ENCODE measurements at places on chromosomes 1 and 21.

DNA sequence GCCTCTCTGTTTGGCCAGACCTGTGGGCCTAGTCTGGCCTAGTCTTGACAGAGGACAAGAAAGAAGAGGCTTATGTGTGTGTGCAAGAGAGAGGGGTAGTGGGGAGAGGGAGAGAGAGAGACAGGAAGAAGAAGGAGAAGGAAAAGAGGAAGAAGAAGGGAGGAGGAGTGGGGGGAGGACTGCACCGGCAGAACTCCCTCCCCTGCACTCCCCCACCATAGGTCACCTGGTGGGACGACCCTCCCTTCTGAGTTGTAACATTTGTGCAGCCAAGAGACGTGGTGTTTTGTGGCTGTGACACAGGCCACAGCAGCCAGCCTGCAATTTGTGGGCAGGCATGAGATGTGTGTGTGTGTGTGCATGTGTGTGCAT is 4.3 kb downstream of the INAVA start:
- DNase-seq: no peak

DNA sequence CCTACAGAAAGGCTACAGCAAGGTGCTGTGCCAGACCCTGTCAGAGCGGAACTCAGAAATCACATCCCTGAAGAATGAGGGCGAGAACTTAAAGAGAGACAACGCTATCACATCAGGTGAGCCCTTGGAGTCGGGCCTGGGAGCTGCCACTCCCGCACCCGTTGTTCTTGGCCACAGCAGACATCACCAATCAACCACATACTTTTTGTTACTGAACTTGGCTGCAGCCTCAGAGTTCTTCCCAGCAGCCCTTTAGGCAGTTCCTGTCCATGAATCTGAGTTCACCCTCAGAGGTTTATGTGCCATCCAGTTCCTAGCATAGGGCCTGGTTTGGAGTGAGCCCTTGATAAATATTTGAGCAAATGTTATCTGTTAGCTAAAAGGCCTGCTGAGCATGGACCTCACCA is 61.6 kb downstream of the FHAD1 start:
- DNase-seq: peak; percentile 28

DNA sequence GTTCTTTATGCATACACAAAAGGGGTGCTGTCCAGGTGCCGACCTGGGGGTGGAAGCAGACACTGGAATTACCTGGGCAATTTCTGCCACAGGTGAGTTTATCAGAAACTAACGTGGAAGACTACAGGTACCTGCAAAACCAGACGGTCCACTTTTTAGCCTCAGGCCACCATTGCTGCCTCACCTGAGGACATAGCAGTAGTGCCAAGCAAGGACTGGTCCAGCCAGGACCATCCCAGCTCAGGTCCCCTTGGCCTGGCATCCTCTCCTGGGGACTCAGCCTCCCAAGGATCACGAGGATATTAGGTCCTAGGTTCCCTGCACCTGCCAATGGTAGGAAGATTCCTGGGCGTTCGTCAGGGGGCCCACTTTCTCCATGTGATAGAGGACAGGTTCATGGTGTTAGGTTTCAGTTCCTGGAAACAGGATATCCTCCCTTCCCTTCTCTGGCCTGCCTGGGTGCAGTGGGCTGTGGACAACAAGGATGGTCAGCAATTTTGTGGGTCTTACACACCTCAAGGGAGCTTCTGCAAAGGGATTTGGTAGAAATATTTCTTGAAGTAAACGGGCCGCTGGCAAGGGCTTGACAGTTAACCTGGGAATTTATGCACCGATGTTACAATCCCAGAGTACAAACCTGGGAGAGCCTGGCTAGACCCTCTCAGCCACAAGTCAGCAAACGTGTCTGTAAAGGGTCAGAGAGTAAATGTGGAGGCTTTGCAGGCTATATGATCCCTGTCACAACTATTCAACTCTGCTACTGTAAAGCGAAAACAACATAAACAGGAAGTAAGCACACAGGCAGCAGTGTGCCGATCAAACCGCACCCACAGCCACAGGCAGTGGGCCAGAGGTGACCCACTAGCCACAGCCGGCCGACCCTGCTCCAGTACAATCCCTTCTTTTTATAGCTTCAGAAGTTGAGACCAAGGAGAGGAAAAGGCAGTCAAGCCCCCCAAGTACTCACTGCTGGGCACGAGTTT is 71.4 kb upstream of the RAB4A start:
- peak; percentile 72 for DNase-seq

DNA sequence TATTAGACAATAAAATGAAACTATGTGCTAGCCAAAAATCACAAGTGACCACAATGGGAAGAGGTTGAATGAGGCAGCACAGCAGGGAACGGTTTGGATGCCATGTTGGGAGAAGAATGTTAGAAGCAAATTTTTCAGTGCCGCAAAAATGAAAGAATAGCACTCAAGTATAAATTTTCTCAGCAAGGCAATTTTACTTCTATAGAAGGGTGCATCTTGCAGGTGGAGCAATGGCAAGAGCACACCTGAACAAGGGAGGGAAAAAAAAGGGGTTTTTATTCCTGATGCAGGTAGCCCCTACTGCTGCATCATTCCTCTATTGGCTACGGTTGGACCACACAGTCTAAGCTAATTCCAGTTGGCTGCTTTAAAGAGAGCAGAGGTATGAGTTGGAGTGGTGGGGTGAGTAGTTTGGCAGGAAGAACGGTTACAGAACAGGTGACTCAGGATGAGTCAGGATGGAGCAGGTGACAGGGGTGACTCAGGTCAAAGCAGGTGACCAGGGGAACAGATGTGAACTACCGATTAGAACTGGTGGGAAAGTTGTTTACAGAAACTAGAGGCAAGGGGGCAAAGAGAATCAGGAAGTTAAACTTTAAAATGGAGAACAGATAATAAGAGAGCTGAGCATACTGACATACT is 301.1 kb upstream of the NRIP1 start:
- no peak for DNase-seq

DNA sequence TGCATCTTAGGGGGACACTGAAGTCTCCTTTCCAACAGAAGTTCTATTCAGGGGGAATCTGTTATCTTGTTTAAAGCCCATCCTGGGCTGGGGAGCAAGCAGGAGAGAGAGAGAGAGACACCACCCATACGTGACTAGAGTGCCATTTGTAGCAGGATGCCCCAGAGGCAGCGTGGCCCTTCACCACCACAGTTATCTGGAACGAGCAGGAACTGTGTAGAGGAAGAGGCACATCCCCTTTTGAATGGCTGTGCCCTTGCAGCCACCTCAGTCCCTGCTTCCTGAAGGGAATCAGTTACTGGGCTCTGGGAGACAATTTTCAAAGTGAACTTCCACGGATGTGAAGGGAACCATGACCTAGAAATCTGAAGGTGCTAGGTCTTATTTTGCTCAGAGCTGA is 19.4 kb upstream of the LAMTOR5 start:
- DNase-seq: no peak

- DNase-seq: no peak
These were observed 10.7 kb upstream of the ZP4 start for GRCh38 chr1:237901299-237901934.

GRCh38 chr1:216075339-216075738 is 347.9 kb downstream of the USH2A start:
- DNase-seq: no peak

GRCh38 chr1:240399381-240399780 is 212.6 kb downstream of the GREM2 start:
- DNase-seq: peak; percentile 23

DNA sequence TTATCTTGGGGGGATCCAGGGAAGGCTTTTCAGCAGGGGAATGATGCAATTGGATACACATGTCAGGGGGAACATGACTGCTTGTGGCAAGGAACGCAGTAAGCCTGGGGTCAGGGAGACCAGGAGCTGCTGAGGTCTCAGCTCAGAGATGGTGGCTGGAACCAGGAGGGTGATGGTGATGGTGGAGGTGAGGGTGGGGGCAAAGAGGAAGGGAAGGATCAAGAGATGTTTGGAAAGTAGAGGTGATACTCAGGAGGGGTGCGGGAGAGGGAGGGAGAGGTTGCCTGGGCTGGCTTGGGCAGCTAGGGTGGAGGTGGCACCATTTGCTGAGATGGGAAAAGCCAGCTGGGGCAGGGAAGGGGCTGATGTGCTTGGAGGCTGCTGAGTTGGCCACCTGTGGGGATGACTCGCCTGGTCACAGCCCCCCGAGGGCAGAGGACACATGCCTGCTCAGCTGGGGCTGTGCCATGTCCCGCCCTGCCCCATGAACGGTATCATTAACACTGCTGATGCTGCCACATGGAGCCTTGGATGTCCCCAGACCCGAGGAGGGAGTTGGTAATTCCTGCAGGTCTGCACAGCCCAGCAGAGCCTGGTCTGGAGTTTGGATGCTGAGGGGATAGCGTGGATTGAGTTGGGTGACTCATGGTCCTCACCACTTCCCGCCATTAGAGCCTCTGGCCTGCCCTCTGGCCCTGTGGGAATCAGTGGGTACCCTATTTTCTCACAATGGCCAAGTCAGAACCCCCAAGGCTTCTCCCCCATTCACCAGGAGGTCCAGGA is 6.3 kb upstream of the PADI1 start:
- no peak for DNase-seq

- DNase-seq: no peak
These were observed 130.8 kb downstream of the BEND5 start for GRCh38 chr1:48645883-48646282.

GRCh38 chr1:172938681-172939080 is 112.1 kb downstream of the TNFSF18 start:
- no peak for DNase-seq

DNA sequence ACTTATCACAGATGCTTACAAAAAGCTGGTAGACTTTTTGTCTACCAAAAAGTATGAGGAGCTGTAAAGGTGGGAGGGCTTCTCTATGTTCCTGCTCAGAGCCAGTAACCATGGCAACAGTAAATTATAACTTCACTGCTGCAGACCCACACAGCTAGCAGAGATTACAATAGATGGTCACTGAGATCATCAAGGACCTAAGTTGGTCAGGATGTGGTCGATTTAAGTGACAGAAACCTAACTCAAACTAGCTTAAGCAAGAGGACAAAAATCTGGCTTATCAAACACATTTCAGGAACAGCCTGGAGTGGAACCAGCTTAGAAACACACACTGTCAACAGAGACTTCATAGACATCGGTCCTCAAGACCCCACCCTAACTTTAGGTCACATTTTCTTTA is 113.4 kb upstream of the ATP1A1 start:
- DNase-seq: no peak

DNA sequence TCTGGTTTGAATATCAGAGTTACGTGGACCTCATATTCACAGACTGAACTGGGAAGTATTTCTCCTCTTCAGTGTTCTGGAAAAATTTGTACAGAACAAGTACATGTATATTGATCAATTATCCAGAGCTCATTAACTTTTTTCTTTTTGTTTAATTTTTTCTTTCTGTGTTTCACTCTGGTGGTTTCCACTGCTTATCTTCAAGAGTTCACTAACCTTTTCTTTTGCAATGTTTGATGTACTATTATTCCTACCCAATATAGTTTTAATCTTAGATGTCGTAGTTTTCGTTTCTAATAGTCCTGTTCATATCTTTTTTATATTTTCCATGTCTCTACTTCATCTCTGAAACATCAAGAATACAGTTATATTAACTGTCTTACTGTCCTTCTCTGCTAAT is 46.5 kb downstream of the TUT4 start:
- DNase-seq: no peak

- no peak for DNase-seq
These were observed 5.1 kb downstream of the PODN start for GRCh38 chr1:53066891-53067738.

DNA sequence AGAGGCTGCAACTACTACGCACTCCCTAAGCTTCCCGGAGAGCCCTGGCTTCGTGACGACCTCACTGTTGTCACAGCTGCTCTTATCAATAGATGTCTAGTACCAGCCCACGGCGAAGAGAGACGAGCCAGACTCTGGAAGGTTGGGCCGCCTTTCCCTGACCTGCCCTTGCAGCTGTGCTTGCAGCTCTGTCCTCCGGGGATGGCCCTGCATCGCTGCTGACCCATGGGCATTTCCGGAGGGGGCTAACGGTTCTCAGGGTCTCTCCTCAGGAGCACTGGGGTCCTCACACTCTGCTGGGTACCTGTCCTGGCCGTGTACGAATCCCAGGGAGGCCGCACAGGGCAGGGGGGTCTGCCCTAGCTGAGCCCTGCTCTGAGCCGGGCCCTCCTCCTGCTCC is 93.8 kb upstream of the COL6A1 start:
- no peak for DNase-seq

GRCh38 chr1:116488071-116488470 is 82.8 kb downstream of the CD58 start:
- DNase-seq: no peak

DNA sequence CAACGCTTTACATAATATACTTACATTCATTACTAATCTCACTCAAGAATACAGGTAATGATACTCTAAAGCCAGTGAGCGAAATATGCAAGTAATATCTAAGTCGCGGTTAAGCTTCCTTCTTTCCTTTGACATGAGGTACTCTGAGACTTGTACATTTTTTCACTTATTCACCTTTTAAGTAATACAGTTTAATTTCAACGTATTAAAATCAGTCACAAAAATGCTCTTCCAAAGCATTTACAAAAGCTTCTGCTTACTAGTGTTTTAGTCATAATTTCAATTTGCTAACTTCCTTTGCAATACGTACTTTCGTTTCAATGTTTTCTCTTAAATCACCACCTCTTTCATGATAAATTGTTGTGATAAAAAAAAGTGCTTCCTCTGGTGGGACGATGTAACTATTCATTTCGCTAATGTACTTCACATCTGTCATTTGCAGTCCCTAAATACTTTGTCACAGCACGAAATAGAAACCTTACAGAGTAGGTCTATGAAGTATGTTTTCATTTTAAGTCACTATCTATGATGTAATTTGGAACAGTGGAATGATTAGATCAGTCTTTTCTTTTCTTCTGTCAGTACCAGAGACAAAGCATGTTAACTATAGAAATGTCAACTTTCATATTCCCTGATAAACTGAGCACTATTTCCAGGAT is 34.0 kb upstream of the ADGRL4 start:
- DNase-seq: no peak

DNA sequence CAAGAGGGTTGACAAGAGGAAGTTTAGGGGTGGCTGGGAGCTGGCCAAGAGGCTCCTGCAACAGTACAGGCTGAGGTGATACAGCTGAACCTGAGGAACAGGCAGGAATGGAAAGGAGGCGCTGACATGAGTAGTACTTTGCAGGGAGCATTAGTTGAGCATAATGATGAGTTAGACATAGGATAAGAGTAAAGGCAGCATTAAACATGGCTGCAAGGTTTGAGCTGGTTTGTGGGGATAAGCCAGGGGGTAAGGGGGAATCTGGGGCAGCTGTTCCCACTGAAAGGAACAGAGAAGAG is 20.6 kb downstream of the SLC30A10 start:
- no peak for DNase-seq
